ENCODE measurements at places on chromosomes 5 and 9.

- DNase-seq, result no peak
Measured at GRCh38 chr5:113256671-113257452, 177.9 kb downstream of the TSSK1B start.

- DNase-seq, result no peak
Measured at GRCh38 chr9:34254966-34255825, 73.9 kb downstream of the KIF24 start.

GRCh38 chr5:173715607-173716006, 99.2 kb upstream of the BOD1 start:
- no peak for DNase-seq

DNA sequence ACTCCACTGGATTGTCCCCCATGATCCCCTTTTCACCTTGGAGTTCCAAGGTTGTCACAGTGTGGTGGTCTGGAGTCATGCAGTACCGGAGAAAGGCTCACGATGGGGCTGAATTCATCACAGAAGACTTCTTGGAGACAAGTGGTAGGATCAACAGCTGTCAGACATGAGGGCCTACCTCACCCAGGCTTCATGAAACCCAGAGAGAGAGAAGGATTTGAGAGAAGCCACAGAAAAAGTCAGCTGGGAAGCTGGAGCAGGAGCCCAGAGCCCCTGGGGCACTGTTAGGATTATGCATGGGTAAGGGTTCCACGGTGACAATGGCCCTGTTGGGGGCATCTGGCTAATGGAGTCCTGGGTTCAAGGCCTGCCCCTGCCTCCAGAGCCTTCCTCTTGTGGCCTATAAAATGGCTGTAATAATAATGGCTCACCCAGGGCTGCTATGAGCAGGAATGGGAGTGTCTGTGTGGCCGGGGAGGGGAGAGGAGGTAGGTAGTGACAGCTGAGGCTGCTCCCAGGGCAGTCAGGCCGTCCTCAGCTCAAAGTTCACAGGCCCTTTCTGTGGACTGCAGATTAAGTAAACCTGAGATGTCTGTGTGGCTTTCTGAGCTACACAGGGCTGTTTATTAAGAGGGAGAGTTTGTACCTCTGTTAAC, 910 bp downstream of the TRIM14 start:
- DNase-seq, result no peak

- DNase-seq, result no peak
Measured at GRCh38 chr9:132049900-132050299, 29.8 kb downstream of the MED27 start.

DNA sequence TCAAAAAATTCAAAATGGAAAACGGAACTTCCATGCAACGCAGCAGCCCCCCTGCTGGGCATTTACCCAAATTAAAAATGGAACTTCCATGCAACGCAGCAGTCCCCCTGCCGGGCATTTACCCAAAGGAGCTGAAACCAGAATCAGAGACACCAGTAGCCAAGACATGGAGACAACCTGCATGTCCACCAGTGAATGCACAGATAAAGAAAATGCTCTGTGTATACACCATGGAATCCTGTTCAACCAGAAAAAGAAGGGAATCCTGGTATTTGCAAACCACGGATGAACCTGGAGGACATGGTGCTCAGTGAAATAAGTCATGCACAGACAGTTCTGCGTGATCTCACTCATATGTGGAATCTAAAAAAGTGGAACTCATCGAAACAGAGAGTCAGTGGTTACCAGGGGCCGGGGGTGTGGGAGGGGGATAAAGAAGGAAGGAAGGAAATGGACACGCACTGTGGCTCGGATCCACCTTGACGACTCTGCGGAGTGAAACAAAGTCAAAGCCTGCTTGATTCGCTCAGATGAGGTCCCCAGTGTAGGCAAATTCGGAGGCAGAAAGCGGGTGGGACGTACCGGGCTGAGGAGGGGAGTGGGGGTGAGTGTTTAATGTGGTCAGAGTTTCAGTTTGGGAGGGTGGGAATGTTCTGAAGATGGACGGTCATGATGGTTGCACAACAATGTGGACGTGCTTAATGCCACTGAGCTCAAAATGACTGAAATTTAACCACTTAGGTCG, 40.2 kb upstream of the EXOC3 start:
- no peak for DNase-seq

DNA sequence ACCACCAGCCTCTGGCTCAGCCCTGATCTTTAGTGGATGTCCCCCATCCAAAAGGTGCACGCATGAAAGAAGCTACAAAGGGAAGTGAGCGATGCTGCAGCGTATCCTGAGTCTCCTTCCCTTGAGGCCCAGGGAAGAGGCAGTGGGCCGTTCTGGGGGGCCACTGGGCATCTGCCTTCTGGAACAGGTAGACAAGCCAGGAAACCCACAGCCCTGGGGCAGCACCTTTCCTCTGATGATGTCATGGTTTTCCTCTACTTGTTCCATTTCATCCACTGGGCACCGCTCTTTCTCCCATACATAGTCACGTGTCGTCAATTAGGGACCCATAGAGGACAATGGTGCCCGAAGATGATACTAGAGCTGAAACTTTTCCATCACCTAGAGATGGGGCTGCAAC, 194.0 kb upstream of the IRX1 start:
- no peak for DNase-seq

GRCh38 chr5:81208904-81209303, 24.2 kb upstream of the CKMT2 start:
- no peak for DNase-seq

DNA sequence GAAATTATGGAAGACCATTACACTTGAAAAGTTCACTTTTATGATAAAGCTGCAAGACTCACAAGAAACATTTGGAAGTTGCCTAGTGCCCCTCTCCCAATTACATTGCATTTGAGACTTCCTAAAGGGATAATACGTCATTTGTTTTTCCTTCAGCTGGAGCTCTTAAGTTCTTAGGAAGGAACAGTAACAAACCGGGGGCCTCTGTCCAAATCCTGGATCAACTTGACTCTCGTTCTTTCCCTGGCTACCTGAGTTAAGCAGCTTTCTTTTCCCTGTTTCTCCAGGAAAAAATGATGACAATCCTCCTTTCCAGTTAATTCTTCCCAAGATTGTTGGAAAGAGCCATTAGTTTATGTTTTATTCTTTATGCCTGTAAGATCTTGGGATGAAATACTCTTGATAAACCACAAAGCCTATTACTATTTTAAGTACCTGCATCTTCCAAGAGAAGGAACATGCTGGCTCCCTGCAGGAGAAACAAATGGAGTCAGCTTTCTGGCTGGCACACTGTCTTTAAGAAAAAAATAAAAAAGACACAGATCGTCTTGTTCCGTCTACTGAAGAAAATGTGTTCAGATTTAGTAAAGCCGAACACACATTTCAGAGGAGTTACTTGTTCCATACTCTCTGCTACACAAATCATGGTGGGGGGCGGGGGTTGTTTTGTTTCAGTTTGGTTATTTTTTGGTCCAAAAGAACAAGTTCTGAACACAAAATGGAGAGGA, 297.9 kb downstream of the EFNA5 start:
- DNase-seq, result no peak
